ENCODE measurements at places on chromosomes 5 and 9.

DNA sequence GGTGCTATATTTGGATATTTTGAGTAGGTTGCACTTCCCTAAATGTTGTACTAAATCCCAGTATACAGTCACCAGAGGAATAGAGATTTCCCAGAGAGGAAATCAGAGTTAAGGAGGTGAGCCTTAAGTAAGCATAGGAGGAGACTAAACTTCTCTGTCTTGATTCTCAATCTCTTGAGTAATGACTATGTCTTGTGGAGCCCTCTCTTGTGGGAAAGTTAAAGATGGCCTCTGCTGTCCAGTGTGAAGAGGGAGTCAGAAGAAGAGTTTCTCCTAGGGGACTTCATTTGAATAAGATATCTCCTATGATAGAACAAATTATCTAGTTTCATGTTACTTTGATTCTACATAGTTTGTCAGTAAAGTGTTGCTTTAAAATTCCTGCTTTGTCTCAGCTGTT is 502.5 kb downstream of the PDE4D start:
- no peak overlapping the region for H3K4me3 ChIP-seq
- no peaks in the 10 kb centered on the region for H3K36me3 ChIP-seq
- peaks cover 15% of the 10 kb centered on the region for H3K4me1 ChIP-seq
- no peak for DNase-seq

DNA sequence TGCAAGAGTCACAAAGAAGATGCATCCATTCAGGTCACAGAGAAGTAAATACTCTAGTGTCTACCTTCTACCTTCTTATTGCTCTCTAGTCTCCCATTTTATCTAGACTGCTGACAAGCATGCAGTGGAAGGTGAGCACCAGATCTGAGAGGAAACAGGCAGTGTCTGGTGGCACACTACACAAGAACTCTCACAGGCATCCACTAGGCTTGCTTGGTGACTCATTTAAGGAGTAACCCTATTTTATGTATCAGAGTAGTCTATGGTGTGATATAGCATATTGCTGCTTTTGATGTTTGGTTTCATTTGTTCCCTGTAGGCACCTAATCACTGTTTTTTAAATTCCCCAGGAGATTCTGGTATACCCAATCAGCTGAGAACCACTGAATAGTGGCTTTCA is 1.6 kb upstream of the THBS4 start:
- no peak overlapping the region for H3K4me3 ChIP-seq
- no peak for DNase-seq
- H3K4me1 ChIP-seq, result peaks cover 5% of the 10 kb centered on the region
- peaks cover 23% of the 10 kb centered on the region for H3K27me3 ChIP-seq
- H3K27ac ChIP-seq, result no peak overlapping the region

DNA sequence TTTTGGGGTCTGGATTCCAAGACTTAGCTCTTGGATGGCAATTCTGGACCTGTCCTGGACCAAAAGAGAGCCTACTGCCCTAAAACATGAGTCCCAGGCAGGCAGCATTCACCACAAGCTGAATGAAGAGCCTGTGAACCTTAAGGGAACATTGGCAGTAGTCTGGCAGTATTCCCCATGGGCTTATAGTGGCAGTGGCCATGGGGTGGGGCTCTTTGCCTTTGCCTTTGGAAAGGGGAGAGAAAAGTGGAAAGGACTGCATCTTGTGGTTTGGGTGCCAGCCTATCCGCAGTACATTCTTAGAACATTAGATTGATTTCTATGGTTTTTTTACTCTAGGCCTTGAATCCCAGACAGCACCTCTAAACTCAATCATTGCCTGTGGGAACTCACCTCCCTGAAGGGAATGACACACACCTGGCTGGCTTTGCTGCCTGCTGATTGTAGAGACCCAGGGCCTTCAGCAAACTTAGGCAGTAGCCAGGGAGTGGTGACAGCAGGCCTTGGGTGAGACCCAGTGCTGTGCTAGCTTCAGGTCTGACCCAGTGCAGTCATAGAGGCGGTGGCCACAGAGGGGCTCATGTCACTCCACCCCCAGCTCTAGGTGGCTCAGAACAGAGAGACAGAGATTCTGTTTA is 216.3 kb downstream of the CETN3 start:
- no peak overlapping the region for H3K4me3 ChIP-seq
- no peak for DNase-seq
- H3K27me3 ChIP-seq, result peaks cover 2% of the 10 kb centered on the region

GRCh38 chr9:34636791-34637355 is 714 bp downstream of the SIGMAR1 start:
- H3K36me3 ChIP-seq, result peaks cover 2% of the 10 kb centered on the region
- H3K27ac ChIP-seq, result peak overlapping the region; percentile 84
- DNase-seq, result peak; percentile 32
- H3K27me3 ChIP-seq, result no peaks in the 10 kb centered on the region

DNA sequence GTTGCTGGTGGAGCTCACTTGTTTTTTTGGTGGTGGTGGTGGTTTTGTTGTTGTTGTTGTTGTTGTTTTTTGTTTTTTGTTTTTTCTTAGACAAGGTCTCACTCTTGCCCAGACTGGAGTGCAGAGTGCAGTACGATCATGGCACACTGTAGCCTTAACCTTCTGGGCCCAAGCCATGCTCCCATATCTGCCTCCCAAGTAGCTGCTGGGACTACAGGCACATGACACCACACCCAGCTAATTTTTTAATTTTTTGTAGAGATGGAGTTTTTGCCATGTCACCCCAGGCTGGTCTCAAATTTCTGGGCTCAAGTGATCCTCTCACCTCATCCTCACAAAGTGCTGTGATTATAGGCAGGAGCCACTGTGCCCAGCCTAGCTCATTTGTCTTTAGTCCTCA is 53.5 kb downstream of the NUP214 start:
- peaks cover 28% of the 10 kb centered on the region for H3K4me1 ChIP-seq
- H3K4me3 ChIP-seq, result no peak overlapping the region
- no peak for DNase-seq
- peaks cover 30% of the 10 kb centered on the region for H3K36me3 ChIP-seq
- no peaks in the 10 kb centered on the region for H3K27me3 ChIP-seq

- peaks cover 4% of the 10 kb centered on the region for H3K27me3 ChIP-seq
- no peak overlapping the region for H3K27ac ChIP-seq
- no peaks in the 10 kb centered on the region for H3K36me3 ChIP-seq
- DNase-seq, result no peak
These were observed 36.4 kb upstream of the GAS1 start for GRCh38 chr9:86983620-86984259.

GRCh38 chr9:7143645-7144200 is 385.9 kb downstream of the KDM4C start:
- H3K27ac ChIP-seq, result no peak overlapping the region
- no peak overlapping the region for H3K4me3 ChIP-seq
- H3K4me1 ChIP-seq, result peaks cover 4% of the 10 kb centered on the region
- H3K36me3 ChIP-seq, result peaks cover 43% of the 10 kb centered on the region
- DNase-seq, result no peak

DNA sequence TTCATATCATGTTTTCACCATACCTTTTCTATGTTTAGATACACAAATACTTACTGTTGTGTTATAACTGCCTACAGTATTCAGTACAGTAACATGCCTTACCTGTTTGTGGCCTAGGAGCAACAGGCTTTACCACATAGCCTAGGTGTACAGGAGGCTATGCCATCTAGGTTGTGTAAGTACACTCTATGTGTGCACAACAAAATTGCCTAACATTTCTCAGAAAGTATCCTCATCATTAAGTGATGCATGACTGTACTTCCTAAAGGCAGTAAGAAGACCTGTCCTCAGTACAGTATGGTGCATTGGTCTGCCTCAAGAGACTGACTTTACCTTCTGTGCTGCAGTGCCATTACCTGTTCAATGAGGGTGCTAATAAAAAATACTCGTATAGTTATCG is 7.9 kb downstream of the TXN start:
- H3K4me1 ChIP-seq, result peaks cover 3% of the 10 kb centered on the region
- no peak overlapping the region for H3K4me3 ChIP-seq
- DNase-seq, result no peak
- H3K27ac ChIP-seq, result no peak overlapping the region
- no peaks in the 10 kb centered on the region for H3K27me3 ChIP-seq
- peaks cover 13% of the 10 kb centered on the region for H3K36me3 ChIP-seq

- H3K27me3 ChIP-seq, result peaks cover 3% of the 10 kb centered on the region
- no peak overlapping the region for H3K4me3 ChIP-seq
- H3K27ac ChIP-seq, result no peak overlapping the region
- DNase-seq, result no peak
- H3K4me1 ChIP-seq, result peaks cover 3% of the 10 kb centered on the region
- H3K36me3 ChIP-seq, result no peaks in the 10 kb centered on the region
These were observed 95.4 kb downstream of the CAVIN4 start for GRCh38 chr9:100673249-100673648.

- DNase-seq, result peak; percentile 39
- H3K27me3 ChIP-seq, result no peaks in the 10 kb centered on the region
- H3K36me3 ChIP-seq, result no peaks in the 10 kb centered on the region
- H3K27ac ChIP-seq, result peak overlapping the region; percentile 43
- H3K4me3 ChIP-seq, result peak overlapping the region; percentile 54
- peaks cover 18% of the 10 kb centered on the region for H3K4me1 ChIP-seq
These were observed 13.9 kb downstream of the NINJ1 start for GRCh38 chr9:93119953-93120845.

- DNase-seq, result no peak
- peaks cover 6% of the 10 kb centered on the region for H3K4me1 ChIP-seq
- H3K27ac ChIP-seq, result no peak overlapping the region
- no peaks in the 10 kb centered on the region for H3K36me3 ChIP-seq
- no peak overlapping the region for H3K4me3 ChIP-seq
- peaks cover 2% of the 10 kb centered on the region for H3K27me3 ChIP-seq
These were observed 578.9 kb downstream of the CETN3 start for GRCh38 chr5:89830691-89831090.

All from memory B cell (primary cell).